KBM-7 (cell line): ENCODE measurements at places on chromosomes 1 and 21.

DNA sequence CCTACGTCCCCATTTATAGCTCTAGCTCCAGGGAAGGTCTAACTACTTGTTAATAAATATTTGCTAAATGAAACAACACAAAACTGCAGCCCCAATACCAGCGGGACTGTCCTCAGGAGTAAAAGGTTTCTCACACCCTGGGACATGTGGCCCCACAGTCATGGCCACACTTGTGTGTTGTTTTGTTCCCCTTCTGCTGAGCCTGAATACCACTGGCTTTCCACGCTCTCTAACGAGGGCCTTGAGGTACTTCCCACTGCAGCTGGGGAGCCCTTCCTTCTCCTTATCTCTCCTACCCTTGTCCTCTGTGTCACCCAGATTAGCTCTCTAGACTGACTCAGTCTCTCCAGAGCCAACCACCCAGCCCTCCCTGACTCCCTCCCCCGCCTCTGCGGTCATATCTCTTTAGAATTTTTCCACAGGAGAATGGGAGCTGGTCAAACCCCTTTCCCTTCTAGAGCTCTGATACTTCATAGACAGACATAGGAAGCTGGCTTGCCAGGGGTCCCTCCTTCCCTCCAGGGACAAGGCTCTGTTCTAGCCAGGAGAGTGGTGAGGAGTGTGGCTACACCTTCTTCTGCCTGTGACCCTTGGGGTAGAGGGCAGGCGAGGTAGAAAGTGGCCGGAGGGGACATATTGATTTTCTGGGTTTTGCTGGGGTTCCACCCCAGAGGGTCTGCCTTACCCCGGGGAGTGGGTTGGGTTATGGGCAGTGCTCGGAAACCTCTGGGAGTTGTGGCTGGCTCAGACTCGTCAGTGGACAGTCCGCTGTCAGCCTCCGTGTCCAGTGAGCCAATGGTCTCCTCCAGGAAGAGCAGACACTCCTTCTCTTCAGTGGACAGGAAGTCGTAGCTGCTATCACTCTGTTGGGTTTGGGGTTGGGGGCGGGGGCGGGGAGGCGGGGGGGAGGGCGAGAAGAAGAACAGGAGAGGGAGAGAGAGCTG, 8.1 kb downstream of the C1orf116 start:
- DNase-seq: peak; percentile 83

DNA sequence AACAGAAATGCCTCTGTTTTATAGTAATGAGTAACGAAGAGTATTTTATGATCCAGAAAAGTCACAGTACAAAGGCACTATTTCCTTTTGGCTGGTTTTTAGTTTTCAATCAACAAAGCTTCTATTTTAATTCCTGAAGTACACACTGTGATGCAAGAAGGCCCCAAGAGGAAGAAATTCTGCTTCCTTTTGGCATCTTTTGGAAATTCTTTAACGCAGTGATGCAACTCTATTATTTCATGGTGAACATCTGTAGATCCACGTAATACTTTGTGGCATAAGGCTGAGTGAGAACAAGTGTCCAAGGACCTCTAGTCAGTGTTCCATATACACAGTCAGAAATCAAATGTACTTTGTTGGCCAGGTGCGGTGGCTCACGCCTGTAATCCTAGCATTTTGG, 137.5 kb downstream of the TGFB2 start:
- DNase-seq: no peak

DNA sequence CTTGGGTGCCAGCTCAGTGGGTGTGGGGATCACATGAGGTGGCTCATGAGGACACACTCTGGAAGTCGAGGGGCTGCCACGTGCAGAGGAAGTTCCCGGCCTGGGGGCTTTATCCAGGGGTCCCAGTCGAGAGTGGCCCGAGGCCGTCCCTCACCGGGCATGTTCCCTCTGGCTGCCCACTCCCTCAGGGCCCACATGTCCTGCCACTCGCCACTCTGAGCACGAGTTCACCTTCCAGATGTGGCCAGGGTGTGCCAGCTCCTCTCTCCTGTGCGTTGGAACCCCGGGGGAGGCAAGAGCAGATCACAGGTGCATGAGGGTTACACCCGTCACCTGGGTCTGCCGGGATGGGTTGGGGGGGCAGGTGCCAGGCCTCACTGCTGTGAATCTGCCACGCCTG, 14.6 kb downstream of the TMEM201 start:
- DNase-seq: no peak

DNA sequence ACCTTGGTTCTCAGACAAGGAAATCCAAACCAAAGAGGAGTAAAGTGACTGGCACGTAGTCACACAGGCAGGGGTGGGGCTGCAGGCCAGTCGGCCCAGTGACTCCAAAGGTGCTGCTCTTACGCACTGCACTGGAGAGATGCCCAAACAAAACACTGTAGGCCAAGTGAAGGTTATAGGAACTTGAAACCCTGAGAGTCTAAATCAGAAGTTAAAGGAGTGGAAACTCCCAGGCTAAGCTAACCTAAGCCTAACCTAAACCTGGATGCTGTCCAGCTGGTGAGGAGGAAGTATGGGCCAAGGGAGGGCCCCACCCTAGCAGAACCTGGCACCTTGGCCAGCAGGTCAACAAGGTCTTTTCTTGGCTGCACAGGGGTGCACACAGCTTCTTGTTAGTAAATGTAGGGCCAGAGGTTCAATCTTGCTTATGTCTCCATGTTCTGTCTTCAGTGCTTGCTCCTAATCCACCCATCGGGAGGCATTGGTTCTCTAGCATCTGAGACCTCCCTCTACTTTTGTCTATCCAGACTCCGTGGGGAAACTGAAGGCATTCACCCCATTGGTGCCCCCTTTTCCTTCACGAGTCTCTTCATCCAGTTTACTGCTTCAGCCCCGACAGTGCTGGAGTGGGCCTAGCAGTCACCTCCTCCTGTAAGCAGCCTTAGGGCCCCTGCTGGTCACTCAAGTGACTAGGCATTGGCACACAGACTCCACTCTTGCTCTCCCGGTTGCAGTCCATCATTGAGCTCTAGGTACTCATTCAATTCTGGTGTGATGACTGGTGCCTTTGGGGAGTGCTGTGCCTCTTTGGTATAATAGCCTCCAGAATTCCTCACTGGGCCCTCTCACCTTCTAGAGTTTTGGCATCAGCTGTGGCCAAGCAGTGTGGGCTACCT, 12.9 kb upstream of the TMEM125 start:
- DNase-seq: no peak

GRCh38 chr1:82346141-82346540, 545.4 kb downstream of the ADGRL2 start:
- DNase-seq: no peak

GRCh38 chr1:1599030-1599934, 653 bp downstream of the FNDC10 start:
- DNase-seq: no peak

DNA sequence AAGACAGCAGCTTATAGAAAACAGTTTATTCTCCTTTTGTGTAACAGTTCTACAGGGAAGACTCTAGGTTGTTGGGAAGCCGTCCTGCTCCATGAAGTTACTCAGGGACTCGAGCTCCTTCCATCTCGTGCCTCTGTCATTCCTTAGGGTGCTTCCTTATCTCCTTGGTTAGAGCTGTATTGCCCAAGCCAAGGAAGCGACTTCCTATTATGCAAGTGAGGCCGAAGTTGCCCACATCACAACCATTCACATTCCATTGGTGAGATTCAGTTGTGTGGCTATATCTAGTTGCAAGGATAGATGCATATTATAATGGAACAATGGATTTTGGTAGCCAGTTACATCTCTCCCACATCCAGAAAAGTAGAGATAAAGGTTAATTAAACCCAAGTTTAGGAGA, 9.0 kb downstream of the GSTM5 start:
- no peak for DNase-seq

DNA sequence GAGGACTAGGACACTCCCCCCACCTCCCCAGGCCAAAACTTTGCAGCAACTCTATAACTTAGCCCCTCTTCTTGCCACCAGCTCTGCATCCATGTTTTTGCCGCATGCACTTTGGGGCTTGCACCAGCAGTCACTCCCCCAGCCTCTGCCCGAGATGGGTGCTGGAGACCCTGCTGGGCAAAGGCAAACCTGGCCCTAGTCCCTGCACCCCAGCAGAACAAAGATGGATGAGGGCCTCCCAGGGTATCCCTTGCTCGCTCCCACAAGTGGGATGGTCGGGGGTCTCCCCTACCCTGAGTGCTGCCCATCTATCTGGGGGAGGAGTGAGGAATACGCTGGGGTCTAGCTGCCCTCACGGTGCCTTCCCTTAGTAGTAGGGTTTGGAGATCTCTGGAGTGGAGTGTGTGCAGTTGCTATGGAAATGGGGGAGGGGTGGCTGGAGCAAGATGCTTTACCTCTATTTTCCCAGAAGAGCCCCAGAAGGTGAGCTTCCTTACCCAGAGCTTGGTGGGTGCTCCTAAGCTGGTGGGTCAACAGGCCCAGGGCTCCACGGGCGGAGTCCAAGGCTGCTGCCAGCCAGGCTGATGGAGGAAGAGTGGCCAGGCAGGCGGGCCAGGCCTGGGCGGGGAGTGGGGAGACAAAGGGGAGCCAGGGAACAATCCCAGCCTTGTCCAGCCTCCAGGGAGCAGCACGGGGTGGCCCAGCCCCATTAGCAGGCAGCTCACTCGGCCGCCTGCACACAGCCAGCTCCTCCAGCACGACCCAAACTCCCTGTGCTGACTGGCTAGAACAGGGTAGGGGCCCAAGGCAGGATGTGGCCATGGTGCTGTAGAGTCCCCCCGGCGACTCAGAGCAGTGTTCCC, at the start of gene PAQR6:
TSS of gene PAQR6 (minus strand) at position 597 of the 863 bp plus-strand sequence. CDS start 1,325 bp downstream, outside the sequence.
- DNase-seq: no peak

GRCh38 chr1:58200437-58200836, 346.1 kb downstream of the OMA1 start:
- no peak for DNase-seq

DNA sequence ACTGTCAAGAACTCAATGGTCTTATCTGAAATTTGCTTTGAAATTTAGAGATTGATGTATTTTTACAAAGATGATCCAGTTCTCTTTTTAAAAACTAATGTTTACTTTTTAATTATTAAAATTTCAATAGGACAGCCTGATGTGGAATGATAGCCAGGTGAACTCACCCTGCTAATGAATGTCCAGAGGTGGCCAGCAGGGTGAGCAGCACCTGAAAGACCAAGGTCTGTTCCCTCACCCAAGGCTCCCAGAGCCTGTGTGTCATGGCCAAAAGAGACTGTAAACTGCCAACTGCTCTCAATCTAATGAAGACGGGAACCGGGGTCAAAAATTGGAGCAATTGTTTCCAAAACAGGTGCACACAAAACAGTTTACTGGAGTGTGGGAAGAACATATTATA, 340.4 kb downstream of the DISC1 start:
- no peak for DNase-seq

GRCh38 chr21:37219761-37220432, 47.2 kb downstream of the VPS26C start:
- peak; percentile 47 for DNase-seq

- DNase-seq: no peak
These were observed 20.6 kb upstream of the CRB1 start for GRCh38 chr1:197247465-197247864.

DNA sequence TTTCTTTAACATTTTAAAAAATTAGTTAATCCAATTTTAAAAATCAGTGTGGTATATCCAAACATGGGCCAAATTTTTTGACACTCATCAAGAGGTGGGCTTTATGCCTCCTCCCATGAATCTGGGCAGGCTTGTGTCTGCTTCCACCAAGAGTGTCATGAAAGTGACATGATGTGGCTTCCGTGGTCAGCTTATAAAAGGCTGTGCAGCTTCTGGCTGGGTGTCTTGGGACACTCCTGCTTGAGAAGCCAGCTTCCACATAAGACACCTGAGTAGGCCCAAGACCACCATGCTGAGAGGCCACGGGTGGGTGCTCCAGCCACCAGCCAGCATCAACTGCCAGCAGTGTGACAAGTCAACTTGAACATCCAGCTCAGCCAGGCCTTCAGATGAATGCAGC, 74.3 kb upstream of the RUNX3 start:
- DNase-seq: no peak

DNA sequence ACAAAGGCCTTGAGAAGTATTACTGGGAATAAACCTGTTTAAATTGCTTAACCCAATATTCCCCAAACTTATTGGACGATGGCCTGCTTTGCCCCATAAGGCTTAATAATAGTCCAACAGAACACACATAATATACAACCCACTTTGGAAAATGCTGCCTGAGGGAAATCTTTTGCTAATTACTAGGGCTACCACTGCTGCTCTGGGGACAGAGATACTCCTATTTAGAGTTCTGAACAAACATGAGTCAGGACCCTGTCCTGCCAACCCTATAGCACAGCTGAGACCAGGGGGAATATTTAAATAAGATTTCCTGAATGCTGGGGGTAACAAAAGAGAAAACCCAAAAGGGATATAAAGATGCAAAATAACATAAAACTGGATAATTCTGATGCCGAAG, 139.1 kb downstream of the BRINP2 start:
- no peak for DNase-seq

DNA sequence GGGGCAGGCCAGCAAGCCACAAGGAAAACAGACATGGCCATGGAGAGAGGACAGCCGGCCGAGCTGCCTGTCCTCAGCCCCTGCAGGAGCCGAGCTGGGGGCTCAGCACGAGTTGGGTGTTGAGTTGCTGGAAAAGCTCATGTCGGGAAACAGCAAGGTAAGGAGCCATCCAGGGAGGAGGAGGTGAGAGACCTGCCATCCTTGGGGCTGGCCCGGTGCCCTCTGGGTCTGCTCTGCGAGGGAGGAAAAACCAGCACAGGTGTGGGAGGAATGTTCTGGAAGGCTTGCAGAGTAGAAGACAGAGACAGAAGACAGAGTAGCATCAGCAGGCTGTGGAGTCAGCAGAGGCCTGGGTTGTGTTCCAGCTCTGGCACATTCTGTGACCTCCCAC, 548.8 kb downstream of the PTPRU start:
- DNase-seq: no peak

DNA sequence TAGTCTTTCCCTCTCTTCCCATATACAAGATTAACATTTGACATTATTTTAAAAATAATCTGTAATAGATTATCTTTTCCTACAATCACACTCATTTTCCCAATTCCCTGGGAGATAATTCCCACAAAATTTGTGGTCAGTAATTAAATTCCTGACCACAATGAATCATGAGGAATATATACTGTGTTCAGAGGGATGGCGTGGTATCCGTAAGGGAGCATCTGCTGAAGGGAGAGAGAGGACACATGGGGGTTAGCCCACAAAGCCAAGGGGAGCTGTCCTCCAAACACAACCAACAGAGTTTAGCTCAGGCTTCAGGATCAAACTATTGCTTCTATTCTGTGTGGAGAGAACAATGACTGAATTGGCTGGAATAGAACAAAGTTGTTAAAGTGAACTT, 57.1 kb upstream of the PPP2R5A start:
- DNase-seq: no peak

GRCh38 chr1:190619724-190620123, 142.1 kb upstream of the BRINP3 start:
- no peak for DNase-seq

- DNase-seq: no peak
These were observed 150.7 kb downstream of the PBX1 start for GRCh38 chr1:164709541-164710278.

GRCh38 chr21:14273736-14274538, 58.0 kb downstream of the RBM11 start:
- no peak for DNase-seq

DNA sequence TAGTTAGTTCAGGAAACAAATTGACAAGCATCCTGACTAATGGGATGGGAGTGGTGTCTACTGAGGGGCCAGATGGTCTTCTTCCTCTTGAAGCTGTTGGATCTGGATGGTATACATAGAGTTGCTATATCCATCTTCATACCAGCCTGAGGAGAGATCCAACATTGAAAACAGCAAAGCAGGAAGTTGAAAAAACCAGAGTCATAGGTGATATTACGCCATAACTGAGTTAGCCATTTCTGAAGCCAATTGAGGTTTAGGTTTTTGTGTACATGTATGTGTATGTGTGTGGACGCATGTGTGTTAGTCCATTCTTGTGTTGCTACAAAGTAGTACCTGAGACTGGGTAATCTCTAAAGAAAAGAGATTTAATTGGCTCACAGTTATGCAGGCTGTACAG, 2.3 kb upstream of the TSPAN2 start:
- peak; percentile 11 for DNase-seq
